T-helper 1 cell (primary cell): ENCODE measurements at places on chromosomes 7 and 10.

DNA sequence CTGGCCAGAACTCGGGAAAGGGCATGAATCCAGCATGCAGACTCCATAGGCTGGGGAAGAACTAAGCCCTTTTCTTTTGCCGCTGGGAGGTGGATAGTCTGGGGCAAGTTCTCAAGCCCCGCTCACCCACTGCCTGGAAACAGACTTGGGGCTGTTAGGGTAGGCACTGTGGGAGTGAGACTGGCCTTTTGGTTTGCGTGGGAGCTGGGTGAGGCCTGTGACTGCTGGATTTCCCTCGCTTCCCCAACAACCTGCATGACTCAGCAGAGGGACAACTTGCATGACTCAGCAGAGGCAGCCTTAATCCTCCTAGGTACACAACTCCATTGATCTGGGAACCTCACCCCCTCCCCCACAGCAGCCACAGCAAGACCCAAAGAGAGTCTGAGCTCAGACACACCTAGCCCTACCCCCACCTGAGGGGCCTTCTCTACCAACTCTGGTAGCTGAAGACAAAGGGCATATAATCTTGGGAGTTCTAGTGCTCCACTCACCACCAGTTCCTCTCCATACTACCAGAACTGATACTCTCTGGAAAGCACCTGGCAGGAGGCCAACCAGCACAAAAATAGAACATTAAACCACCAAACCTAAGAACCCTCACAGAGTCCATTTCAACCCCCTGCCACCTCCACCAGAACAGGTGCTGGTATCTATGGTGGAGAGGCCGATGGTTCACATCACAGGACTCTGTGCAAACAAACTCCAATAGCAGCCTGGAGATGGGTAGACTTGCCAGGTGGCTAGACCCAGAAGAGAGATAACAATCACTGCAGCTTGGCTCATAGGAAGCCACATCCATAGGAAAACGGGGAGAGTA lies 81.4 kb upstream of the LAMB4 start:
- no peak for DNase-seq

DNA sequence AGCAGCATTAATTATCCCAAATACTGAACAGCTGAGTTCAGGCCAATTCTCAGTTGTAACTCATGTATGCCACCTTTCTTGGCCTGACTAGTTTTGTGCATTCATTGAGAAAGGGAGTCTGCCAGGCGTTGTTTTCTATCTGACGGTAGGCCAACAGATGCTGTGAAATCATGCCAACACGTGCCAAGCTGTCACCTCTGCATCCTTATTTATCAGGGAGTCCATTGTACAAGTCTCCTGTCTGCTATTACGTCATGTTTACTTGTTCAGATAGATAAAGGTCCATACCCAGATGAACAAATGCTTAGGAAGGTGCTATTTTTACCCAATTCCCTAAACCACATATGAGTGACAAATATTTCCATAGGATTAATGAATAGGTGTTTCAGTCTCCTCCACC lies 127.2 kb upstream of the CDK6 start:
- no peak for DNase-seq

DNA sequence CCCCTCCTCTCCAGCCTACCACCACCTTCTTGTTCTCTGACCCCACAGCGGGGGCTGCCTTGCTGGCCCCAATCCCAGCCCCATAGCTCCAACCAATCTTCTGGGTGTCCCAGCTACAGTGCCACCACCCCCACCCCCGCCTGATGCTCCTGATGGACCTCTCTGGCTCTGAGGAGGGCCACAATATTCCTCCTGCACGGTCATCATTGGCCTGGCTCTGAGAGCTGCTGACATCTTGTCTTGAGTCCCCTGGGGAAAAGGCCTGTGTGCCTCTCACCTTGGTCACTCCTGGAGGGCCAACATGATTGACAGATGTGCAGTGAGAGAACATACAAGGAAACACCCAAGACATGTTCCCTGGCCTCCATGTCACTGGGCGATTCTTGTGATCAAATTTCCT lies 7.6 kb downstream of the GDF2 start:
- no peak for DNase-seq

DNA sequence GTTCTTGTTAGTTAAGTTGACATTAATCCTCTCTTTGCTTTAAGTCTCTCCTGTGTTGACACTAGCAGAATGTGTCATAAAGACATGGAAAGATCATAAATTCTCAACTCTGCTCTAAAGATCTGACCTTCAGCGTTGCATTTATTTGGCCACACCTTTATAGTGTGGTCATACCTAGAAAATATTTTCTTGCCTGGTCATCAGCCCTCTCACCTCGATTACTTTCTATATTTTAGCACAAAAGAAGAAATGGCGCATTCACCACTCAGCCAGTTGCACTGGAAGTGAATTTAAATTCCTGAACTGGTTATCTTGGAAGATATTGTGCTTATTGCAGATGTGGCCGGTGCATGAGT lies 96.7 kb upstream of the PDCD4 start:
- no peak for DNase-seq

GRCh38 chr7:18610331-18610948 lies 114.9 kb downstream of the HDAC9 start:
- no peak for DNase-seq

- DNase-seq: no peak
These were observed 5.3 kb downstream of the PTF1A start for GRCh38 chr10:23197416-23197861.

DNA sequence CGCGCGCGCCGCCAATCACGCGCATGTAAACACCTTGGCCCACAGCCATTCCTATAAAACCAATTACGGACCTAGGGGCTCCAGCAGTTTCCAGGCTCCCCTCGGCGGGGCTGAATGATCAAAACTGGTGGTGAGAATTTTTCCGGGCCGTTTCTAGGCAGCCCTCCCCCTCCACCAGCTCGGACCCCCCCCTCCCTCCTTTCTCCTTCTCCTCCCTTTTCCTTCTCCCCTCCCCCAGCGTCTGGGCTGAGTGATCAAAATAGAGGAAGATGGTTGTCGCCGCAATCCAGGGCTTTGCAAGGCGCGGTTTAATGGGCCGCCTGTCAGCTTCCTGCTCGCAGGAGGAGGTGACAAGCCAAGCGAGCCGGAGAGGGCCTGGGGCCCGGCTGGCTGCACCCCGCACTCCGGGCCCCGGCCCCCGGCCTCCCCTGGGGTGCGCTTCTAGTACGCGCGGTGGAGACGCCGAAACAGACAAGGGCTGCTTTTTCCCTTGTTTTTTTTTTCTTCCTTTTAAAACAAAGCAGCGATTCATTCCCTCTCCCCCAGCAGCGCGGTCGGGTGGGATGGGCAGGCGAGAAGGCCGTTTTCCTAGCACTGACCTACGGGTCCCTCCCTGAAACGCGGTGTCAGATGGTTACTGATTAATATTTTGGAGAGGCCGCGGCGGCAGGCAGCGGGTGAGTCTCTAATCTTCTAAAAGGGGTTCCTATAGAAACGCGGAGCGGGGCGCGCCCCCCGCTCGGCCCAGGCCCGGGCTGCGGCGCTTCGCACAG lies 528 bp upstream of the TNRC18 start:
- DNase-seq: no peak

GRCh38 chr10:48536916-48537890 lies 67.7 kb downstream of the ARHGAP22 start:
- no peak for DNase-seq

GRCh38 chr10:121270906-121271305 lies 327.3 kb downstream of the FGFR2 start:
- DNase-seq: no peak

- no peak for DNase-seq
These were observed 702.8 kb downstream of the PARD3 start for GRCh38 chr10:34112171-34112782.

- DNase-seq: no peak
These were observed 101.4 kb upstream of the GLI3 start for GRCh38 chr7:42338231-42338915.

- DNase-seq: no peak
These were observed 15.8 kb downstream of the IL15RA start for GRCh38 chr10:5961405-5962100.

DNA sequence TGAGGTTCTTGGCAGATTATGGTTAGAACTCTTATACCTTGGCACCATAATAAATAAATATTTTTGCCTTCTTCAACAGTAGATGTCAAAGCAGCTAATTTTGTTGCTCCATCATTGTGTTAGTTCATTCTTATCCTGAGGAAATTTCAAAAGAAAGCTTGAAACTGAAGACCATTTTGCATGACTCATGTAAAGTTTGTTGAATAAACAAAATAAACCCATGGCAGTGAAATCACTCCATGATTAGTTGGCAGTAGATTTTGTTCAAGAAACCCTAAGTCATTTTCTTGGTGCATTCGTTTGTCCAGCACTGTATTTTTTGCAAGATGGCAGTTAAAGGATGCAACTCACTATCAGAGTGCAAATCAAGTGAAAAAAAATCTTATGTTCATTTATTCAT lies 91.6 kb downstream of the HECW1 start:
- DNase-seq: no peak
